ENCODE measurements at places on chromosomes 3 and 15.
A peak's percentile ranks its signal among the peaks of the same experiment; 100 is the strongest.

DNA sequence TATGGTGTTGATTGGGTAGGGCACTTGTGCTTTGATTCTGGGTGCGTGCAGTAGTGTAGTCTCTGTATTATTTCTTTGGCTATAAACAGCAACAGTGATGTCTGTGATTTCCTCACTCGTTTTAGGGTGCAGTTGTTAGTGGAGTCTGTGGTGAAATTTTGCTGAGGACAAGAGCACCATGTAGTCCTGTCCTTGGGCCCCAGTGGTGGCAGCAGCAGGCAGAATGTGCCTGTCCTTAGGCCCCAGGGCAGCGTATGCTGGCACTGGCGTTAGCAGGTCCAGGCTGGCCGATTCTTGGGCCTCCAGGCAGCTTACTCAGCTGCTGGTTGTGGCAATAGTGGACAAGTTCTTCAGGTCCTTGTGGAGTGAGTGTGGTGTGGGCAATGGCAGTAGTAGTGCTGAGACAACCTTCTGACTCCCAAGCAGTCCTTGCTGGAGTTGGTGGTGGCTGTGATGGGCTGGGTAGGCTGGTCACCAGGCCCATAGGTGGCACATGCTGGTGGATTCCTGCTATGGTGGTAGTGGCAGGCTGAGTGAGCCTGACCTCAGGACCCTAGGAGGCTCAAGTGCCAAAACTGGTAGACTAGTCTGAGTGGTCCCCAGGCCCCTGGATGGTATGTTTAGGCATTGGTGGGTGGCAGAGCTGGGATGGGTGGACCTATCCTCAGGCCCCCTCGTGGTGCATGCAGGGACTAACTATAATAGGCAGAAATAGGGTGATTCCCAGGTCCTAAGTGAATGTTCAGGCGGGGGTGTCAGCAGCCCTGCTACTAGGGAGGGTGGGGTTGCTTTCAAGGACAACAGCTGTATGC, 56.3 kb downstream of the TNFAIP8L3 start:
- H3K4me3 ChIP-seq, result no peak overlapping the region
- DNase-seq, result no peak
- H3K27me3 ChIP-seq, result no peaks in the 10 kb centered on the region
- H3K27ac ChIP-seq, result no peak overlapping the region
- no peaks in the 10 kb centered on the region for H3K36me3 ChIP-seq
- H3K4me1 ChIP-seq, result no peaks in the 10 kb centered on the region

DNA sequence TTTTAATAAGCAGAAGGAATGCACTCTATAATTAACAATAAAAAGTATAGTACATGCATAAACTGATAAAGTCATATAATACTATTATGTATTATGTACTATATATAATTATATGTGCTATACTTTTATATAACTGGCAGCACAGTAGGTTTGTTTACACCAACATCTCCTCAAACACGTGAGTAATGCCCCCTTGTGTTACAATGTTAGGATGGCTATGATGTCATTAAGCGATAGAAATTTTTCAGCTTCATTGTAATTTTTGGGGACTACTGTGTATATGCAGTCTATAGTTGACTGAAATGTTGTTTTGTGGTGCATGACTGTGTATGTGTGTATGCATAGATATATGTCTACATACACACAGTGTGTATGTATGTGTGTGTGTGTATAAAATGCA, 100.6 kb downstream of the SLMAP start:
- H3K27ac ChIP-seq, result no peak overlapping the region
- no peak for DNase-seq
- no peaks in the 10 kb centered on the region for H3K4me1 ChIP-seq
- H3K27me3 ChIP-seq, result no peaks in the 10 kb centered on the region

DNA sequence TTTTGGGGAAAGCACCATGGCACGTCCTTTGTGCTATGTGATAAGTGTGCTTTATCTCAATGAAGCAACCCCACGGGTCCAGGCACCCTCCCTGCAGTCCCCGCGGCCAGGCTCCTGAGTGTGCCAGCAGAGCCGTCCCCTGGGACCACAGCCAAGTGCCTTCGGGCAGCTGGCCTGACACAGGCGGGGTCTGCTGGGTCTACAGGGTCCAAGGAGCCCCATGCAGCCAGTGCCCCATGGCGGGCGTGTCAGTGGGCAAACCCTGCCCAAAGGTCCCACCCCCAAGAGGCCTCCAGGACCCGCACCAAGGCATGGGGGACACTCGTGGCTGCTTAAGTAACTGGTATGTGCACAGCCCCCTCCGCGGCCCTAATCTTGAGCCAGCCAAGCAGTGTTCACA, 35.3 kb downstream of the KLHL25 start:
- no peak for DNase-seq
- H3K4me3 ChIP-seq, result no peak overlapping the region
- H3K27me3 ChIP-seq, result no peaks in the 10 kb centered on the region
- H3K36me3 ChIP-seq, result peaks cover 18% of the 10 kb centered on the region

- H3K4me3 ChIP-seq, result no peak overlapping the region
- H3K27me3 ChIP-seq, result no peaks in the 10 kb centered on the region
- no peaks in the 10 kb centered on the region for H3K4me1 ChIP-seq
- no peak for DNase-seq
- H3K27ac ChIP-seq, result no peak overlapping the region
- H3K36me3 ChIP-seq, result no peaks in the 10 kb centered on the region
Observed at GRCh38 chr3:81245043-81245442, 516.4 kb downstream of the GBE1 start.

GRCh38 chr15:86919581-86919980, 839.9 kb downstream of the AGBL1 start:
- DNase-seq, result no peak
- H3K27ac ChIP-seq, result no peak overlapping the region
- H3K27me3 ChIP-seq, result no peaks in the 10 kb centered on the region
- H3K36me3 ChIP-seq, result no peaks in the 10 kb centered on the region
- H3K4me1 ChIP-seq, result no peaks in the 10 kb centered on the region

GRCh38 chr3:194536871-194537637, 50.3 kb upstream of the ATP13A3 start:
- peak; percentile 17 for DNase-seq
- H3K27ac ChIP-seq, result no peak overlapping the region
- no peak overlapping the region for H3K4me3 ChIP-seq

- no peaks in the 10 kb centered on the region for H3K36me3 ChIP-seq
- DNase-seq, result no peak
- H3K27ac ChIP-seq, result no peak overlapping the region
- H3K4me3 ChIP-seq, result no peak overlapping the region
Observed at GRCh38 chr3:15384510-15385237, 42.7 kb downstream of the METTL6 start.

GRCh38 chr3:149377408-149378364, at the start of gene TM4SF1:
TSS of gene TM4SF1 (minus strand) at chr3:149377649. CDS start at chr3:149377547, 102 bp downstream.
- no peak within 1 kb of the TSS for H3K4me3 ChIP-seq
- H3K36me3 ChIP-seq, result no peaks in the 10 kb centered on the region
- no peaks in the 10 kb centered on the region for H3K4me1 ChIP-seq
- no peak within 1 kb of the TSS for H3K27ac ChIP-seq

DNA sequence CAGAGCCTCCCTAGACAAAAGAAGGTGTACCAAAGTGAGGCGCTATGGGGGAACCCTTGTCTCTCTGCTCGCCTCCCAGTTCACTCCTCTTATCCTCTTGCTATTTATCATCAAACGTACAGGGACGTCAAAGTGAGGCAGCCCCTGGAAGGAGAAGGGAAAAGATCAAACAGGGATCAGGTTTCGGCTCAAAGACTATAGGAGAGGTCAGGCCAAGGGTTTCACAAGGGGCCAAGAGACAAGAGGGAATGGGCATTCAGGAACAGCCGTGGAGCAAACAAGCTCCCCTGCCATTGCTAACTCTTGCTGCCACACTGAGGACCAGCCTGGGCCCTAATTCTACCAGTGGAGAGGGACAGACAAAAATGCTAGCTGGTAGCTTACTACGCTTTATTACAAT, 168.7 kb downstream of the GREM1 start:
- H3K36me3 ChIP-seq, result no peaks in the 10 kb centered on the region
- no peaks in the 10 kb centered on the region for H3K4me1 ChIP-seq
- no peak overlapping the region for H3K4me3 ChIP-seq
- no peaks in the 10 kb centered on the region for H3K27me3 ChIP-seq

- H3K27me3 ChIP-seq, result peaks cover 6% of the 10 kb centered on the region
- H3K27ac ChIP-seq, result no peak overlapping the region
- DNase-seq, result no peak
- no peaks in the 10 kb centered on the region for H3K4me1 ChIP-seq
- H3K4me3 ChIP-seq, result no peak overlapping the region
Observed at GRCh38 chr15:79195802-79196201, 86.7 kb upstream of the ANKRD34C start.

DNA sequence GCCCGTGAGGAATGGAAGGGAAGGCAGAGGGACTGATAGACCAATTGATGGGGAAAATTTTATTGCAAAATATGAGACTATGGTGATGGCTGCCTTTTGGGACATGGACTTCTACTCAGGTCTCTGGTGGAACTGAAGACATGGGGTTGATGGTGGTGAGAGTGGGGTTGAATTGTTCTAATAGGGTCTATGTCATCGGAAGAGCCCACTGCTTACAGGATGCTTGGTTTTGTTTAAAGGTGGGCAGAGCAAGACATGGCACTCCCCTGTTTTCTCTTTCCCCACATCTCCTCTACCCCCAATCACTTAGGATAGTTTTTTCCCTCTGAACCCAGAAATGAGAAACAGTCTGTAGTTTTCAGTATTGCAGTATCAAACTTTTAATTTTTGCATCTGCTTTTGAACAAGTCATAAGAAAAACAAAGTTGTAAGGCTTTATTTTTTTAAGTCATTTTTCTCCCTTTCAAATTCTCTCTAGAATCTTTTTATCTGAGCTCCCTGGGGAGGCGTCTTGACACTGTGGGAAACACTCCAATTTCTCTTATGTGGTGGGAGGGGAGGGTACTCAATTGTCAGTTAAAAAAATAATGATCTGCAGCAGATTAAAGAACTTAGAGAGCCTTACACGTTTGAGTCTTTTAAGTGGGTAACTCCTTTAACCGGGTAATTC, 276.2 kb upstream of the TBC1D5 start:
- peaks cover 50% of the 10 kb centered on the region for H3K4me1 ChIP-seq
- H3K36me3 ChIP-seq, result no peaks in the 10 kb centered on the region

DNA sequence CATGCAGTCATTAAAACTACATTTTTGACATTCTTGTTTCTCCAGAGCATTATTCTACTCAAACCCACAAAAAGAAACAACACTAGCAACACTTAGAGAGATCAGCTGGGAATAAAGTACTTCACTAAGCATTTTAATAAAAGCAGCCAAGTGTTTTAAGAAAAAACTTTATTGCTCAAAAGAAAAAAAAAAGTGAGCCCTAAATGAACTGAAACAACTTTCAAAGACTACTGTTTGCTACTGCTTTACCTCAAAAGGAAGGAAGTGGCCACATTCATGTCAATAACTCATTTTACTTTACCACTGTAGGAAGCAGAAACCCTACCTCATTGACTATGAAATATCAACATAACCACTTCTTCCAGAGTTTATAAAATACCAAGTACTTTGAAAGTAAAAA, 91.3 kb downstream of the UACA start:
- H3K27ac ChIP-seq, result 0 out of 2 replicates have a peak overlapping the region, but pooled peaks have one; percentile 45
- no peak for DNase-seq
- H3K36me3 ChIP-seq, result no peaks in the 10 kb centered on the region
- H3K4me3 ChIP-seq, result no peak overlapping the region
- H3K27me3 ChIP-seq, result peaks cover 11% of the 10 kb centered on the region

- H3K4me1 ChIP-seq, result no peaks in the 10 kb centered on the region
- no peak for DNase-seq
- H3K36me3 ChIP-seq, result peaks cover 87% of the 10 kb centered on the region
- H3K27me3 ChIP-seq, result no peaks in the 10 kb centered on the region
- H3K27ac ChIP-seq, result no peak overlapping the region
Observed at GRCh38 chr3:100725935-100726513, 16.7 kb downstream of the TFG start.

DNA sequence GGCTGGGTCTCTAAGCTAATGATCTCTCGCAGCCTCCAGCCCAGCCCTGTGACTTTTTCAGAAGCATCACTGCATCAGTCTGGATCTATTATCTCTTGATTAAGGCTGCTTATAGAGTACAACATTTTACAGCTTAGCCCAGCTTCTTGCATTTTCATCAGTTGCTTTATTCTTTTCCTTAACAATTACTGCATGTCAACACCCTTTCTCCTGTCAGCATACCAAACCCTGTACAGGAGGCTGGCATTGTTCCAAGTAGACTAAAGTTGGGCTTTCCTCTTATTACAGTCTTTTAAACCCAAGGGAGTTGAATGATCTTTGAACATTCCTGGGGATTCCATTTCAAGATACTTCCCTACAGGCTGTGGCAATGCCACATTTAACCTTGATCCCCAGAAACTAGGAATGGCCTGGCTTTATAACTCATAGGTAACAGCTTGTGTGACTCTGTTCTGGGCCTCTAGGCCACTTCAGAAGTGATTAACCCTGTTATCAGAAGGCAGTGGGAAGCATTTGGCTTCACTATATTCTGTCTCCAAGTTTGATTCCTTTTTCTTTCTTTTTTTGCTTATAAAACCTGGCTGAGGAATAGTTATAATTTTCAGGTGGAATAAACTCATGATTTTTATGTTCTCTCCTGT, 182.9 kb downstream of the KCNMB2 start:
- H3K4me1 ChIP-seq, result no peaks in the 10 kb centered on the region
- H3K4me3 ChIP-seq, result no peak overlapping the region
- no peaks in the 10 kb centered on the region for H3K36me3 ChIP-seq
- H3K27ac ChIP-seq, result no peak overlapping the region

DNA sequence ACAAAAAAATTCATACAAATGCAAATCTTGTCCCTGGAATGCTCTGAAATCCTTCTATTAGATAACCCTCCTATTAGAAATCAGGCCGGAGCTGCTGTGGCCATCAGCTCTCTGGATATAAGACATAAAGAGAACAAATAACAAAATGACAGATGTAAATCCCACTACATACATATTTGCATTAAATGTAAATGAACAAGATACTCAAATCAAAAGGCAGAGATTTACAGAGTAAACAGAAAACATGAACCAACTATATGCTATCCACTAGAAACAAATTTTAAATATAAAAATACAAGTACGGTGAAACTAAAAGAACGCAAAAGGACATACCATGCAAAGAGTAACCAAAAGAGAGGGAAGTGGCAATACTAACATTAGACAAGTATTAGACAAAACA, 10.7 kb downstream of the CYFIP1 start:
- H3K4me1 ChIP-seq, result no peaks in the 10 kb centered on the region
- no peak overlapping the region for H3K4me3 ChIP-seq
- H3K36me3 ChIP-seq, result no peaks in the 10 kb centered on the region

DNA sequence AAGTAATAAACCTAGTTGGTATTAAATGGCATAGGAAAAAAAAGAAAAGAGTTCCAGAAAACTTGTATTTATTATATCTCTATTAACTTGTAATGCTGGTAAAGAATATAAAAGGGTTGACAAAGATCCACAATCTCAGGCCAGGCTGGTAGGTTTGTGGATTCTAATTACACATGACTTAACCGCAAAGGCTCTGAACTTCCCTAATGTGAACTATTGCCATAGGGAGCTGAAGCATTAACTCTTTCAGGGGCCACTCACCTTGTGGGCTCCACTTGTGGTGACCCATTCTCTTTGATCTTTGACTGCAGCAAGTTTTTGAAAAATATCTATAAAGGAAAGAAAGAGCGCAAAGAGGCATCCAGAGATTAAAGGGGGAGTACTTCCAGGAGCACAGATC, 58.5 kb downstream of the NEK10 start:
- no peaks in the 10 kb centered on the region for H3K36me3 ChIP-seq
- DNase-seq, result peak; percentile 40
- no peaks in the 10 kb centered on the region for H3K27me3 ChIP-seq
- no peaks in the 10 kb centered on the region for H3K4me1 ChIP-seq
- H3K27ac ChIP-seq, result no peak overlapping the region
